Stomach (tissue), 19 donors: ENCODE measurements at places on chromosomes 5 and 9. TPM values are rescaled to one million over a fixed set of nuclear protein-coding genes. Genes with fewer than 3 reads are reported as not detected.

DNA sequence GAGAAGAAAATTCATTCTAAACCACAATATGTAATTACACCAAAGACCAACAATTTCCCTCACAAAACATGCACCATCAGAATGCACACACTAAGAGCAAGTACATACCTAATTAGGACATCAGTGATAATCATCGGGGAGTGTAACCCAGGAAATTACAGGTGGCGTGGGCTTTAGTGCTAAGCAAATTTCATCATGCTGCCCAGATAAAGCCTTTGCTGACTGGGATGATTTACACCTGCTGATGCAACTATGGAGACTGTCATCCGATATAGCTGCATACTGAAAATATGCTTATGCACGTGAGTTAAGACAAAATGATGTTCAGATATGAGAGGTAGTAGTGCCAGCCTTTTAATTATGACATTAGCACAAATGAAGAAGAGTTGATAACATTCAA, 123.2 kb downstream of the DCP2 start:
- peaks cover 42% of the 10 kb centered on the region for H3K36me3 ChIP-seq
- no peak for DNase-seq

GBGT1 gene
- total RNA-seq = 24.5 TPM

- H3K27ac ChIP-seq = no peak overlapping the region
- H3K4me1 ChIP-seq = no peaks in the 10 kb centered on the region
- H3K36me3 ChIP-seq = no peaks in the 10 kb centered on the region
- no peak for DNase-seq
Measured at GRCh38 chr9:72276429-72276828, 88.6 kb downstream of the ZFAND5 start.

RNF208 gene
- total RNA-seq = 18.7 TPM

N4BP3 gene
- total RNA-seq = 3.8 TPM

RASGEF1C gene
- not detected for total RNA-seq

PDLIM4 gene
- 33.9 TPM for total RNA-seq

- no peak overlapping the region for H3K4me3 ChIP-seq
- peaks cover 29% of the 10 kb centered on the region for H3K4me1 ChIP-seq
- H3K27ac ChIP-seq = peak overlapping the region; percentile 77
- H3K36me3 ChIP-seq = no peaks in the 10 kb centered on the region
Measured at GRCh38 chr5:142800776-142801494, 30.8 kb downstream of the ARHGAP26 start.

- H3K27me3 ChIP-seq = no peaks in the 10 kb centered on the region
- DNase-seq = no peak
- no peak overlapping the region for H3K4me3 ChIP-seq
- no peaks in the 10 kb centered on the region for H3K4me1 ChIP-seq
Measured at GRCh38 chr9:121088576-121088975, 13.8 kb downstream of the CNTRL start.

GRCh38 chr9:73116031-73116430, 35.6 kb upstream of the ANXA1 start:
- H3K27me3 ChIP-seq = no peaks in the 10 kb centered on the region
- DNase-seq = no peak
- no peak overlapping the region for H3K4me3 ChIP-seq
- H3K27ac ChIP-seq = no peak overlapping the region

TMEM171 gene
- 59.8 TPM for total RNA-seq

DNA sequence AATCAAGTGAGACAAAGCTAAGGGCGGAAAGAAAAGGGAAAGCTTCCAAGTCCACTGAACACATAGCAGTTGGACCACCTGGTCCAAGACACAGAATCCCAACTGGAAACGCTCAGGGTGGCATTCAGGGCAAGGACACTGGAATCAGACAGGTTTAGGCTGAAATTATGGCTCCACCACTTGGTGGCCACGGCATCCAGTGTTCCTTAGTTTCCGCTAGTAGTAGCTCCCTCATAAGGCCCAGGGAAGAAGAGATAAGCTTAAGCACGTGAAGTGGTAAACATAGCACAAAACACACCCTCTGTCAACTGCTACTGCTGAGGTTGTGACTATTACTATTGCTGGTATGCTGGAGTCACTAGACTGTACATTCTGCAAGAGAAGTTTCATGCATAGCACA, 209.4 kb downstream of the GLIS3 start:
- H3K27me3 ChIP-seq = no peaks in the 10 kb centered on the region
- no peak overlapping the region for H3K4me3 ChIP-seq
- H3K27ac ChIP-seq = no peak overlapping the region
- H3K4me1 ChIP-seq = peaks cover 34% of the 10 kb centered on the region

SYNPO gene
- total RNA-seq = 3.7 TPM

MRPL36 gene
- total RNA-seq = 26.7 TPM

DNA sequence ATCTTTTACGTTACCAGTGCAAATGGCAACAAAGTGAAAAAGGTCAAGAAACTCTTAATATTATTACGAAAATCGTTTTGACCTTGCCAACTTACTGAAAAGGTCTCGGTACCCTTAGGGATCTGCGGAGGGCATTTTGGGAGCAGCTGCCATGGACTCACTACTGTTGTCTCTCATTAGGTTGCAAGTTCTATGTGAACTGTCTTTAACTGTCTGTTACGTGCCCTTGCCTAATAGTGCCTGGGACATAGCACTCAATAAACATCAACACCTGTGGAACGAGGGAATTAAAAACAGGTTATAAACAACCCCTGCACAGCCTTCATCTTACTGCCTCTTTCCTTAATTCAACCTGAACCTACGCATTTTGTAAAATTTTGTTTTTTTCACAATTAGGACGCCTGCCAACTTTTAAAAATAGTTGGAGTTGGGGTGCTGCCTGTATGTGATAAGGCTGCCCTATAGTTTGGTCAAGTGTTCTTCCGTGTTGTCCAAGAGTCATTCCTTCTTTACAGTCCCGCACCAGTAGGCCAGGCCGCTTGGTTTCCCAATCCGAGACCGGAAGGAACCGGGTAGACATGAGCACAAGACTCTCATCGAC, 527 bp upstream of the SREK1 start:
- no peaks in the 10 kb centered on the region for H3K27me3 ChIP-seq
- H3K36me3 ChIP-seq = no peaks in the 10 kb centered on the region
- peak overlapping the region; percentile 100 for H3K27ac ChIP-seq
- peak overlapping the region; percentile 56 for H3K4me3 ChIP-seq

DNA sequence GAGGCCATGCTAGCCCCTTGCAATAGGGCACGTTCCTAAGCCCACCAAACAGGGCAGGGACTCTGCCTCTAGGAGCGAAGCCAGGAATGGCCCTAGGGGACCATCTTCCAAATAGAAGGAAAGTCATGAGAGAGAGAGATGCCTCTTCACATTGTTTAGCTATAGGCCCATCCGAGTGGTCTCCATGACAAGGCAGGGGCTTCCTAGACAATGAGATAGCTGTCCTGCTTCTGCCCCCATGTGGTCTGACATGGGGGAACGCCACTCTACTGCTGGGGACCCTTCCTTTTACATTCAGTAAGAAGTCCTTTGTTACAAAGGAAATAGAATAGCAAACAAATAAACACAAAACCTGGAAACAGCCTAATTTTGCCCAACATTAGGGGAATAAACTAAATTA, 17.9 kb upstream of the KIF4B start:
- H3K27me3 ChIP-seq = peaks cover 6% of the 10 kb centered on the region
- H3K4me1 ChIP-seq = no peaks in the 10 kb centered on the region
- no peaks in the 10 kb centered on the region for H3K36me3 ChIP-seq
- no peak overlapping the region for H3K27ac ChIP-seq

DNA sequence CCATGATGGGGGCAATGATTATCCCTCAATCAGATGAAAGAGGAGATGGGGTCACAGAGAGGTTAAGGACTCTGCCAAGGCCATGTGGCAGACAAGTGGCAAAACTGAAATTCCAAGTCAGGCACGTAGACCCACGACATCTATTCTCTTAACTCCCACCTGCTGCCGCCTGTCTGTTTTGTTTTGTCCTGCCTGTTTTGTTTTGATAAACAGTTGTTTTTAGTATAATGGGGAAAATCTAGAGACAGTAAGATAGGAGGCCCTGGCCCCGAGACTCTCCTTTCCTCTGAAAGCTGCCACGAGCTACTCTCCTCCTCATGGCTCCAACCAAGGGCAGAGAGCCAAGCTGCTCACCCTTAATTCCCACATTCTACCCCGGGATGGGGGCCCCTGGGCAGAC, 4.9 kb downstream of the FSTL4 start:
- H3K27me3 ChIP-seq = peaks cover 33% of the 10 kb centered on the region
- DNase-seq = no peak
- H3K4me3 ChIP-seq = no peak overlapping the region
- no peaks in the 10 kb centered on the region for H3K36me3 ChIP-seq
- no peak overlapping the region for H3K27ac ChIP-seq
- peaks cover 22% of the 10 kb centered on the region for H3K4me1 ChIP-seq

SHROOM1 gene
- total RNA-seq = 33.5 TPM

GRCh38 chr5:142171270-142171669, 62.7 kb downstream of the NDFIP1 start:
- H3K27ac ChIP-seq = no peak overlapping the region
- H3K27me3 ChIP-seq = no peaks in the 10 kb centered on the region
- DNase-seq = no peak
- H3K36me3 ChIP-seq = no peaks in the 10 kb centered on the region
- no peak overlapping the region for H3K4me3 ChIP-seq

GRCh38 chr9:116288658-116289057, 135.1 kb downstream of the PAPPA start:
- H3K27ac ChIP-seq = no peak overlapping the region
- H3K27me3 ChIP-seq = no peaks in the 10 kb centered on the region
- H3K4me1 ChIP-seq = no peaks in the 10 kb centered on the region
- H3K4me3 ChIP-seq = no peak overlapping the region
- no peak for DNase-seq
- H3K36me3 ChIP-seq = no peaks in the 10 kb centered on the region

- H3K4me1 ChIP-seq = peaks cover 51% of the 10 kb centered on the region
- DNase-seq = no peak
- H3K27ac ChIP-seq = peak overlapping the region; percentile 58
- peaks cover 42% of the 10 kb centered on the region for H3K36me3 ChIP-seq
- no peaks in the 10 kb centered on the region for H3K27me3 ChIP-seq
- no peak overlapping the region for H3K4me3 ChIP-seq
Measured at GRCh38 chr5:140570058-140570457, 5.4 kb downstream of the SLC35A4 start.

DNA sequence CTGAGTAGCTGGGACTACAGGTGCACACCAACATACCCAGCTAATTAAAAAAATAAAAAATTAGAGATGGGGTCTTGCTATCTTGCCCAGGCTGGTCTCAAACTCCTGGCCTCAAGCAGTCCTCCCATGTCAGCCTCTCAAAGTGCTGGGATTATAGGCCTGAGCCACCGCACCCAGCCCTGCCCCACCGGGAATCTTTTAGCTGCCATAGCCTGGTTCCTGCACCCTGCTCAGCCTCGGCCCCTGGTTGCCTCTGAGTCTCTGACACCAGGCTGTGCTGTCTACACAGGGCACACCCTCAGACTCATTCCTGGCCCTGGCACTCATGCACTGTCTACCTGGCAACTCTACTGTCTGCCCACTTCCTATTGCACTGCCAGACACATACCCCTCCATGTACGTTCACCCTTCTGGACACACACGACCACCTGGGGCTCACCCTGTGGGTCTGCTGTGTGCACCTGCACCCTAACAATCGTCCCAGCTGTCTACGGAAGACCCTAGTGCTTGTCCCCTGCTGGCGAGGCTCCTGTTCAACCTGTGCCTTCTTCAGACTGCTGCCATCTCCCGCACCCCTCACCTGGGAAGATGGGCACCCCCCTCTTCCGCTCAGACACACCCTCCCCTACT, 1.4 kb downstream of the PROP1 start:
- no peak overlapping the region for H3K27ac ChIP-seq
- H3K4me3 ChIP-seq = no peak overlapping the region
- no peaks in the 10 kb centered on the region for H3K27me3 ChIP-seq
- no peak for DNase-seq
- no peaks in the 10 kb centered on the region for H3K36me3 ChIP-seq

DNA sequence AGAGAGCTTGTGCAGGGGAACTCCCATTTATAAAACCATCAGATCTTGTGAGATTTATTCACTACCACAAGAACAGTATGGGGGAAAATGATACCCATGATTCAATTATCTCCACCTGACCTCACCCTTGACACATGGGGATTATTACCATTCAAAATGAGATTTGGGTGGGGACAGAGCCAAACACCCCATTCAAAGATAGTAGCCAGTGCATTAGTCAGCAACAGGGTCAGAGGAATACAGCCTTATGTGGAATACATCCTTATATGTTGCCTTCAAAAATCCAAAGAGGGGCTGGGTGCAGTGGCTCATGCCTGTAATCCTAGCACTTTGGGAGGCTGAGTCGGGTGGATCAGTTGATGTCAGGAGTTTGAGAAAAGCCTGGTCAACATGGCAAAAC, 563.2 kb downstream of the CCDC171 start:
- H3K4me1 ChIP-seq = no peaks in the 10 kb centered on the region
- no peak for DNase-seq
- H3K36me3 ChIP-seq = no peaks in the 10 kb centered on the region
- no peak overlapping the region for H3K27ac ChIP-seq
- H3K4me3 ChIP-seq = no peak overlapping the region

- H3K4me3 ChIP-seq = no peak overlapping the region
- H3K27me3 ChIP-seq = no peaks in the 10 kb centered on the region
- no peaks in the 10 kb centered on the region for H3K4me1 ChIP-seq
- no peak for DNase-seq
- no peaks in the 10 kb centered on the region for H3K36me3 ChIP-seq
- no peak overlapping the region for H3K27ac ChIP-seq
Measured at GRCh38 chr5:10825897-10826644, 65.0 kb upstream of the DAP start.

SPINK4 gene
- total RNA-seq = not detected

XRCC4 gene
- total RNA-seq = not detected

- H3K4me3 ChIP-seq = no peak overlapping the region
- DNase-seq = no peak
- no peaks in the 10 kb centered on the region for H3K27me3 ChIP-seq
Measured at GRCh38 chr9:84819491-84819991, 150.0 kb downstream of the NTRK2 start.

- H3K27ac ChIP-seq = no peak overlapping the region
- H3K27me3 ChIP-seq = no peaks in the 10 kb centered on the region
- no peak for DNase-seq
Measured at GRCh38 chr5:100464418-100464817, 70.8 kb upstream of the FAM174A start.

- H3K4me3 ChIP-seq = no peak overlapping the region
- H3K4me1 ChIP-seq = no peaks in the 10 kb centered on the region
- H3K27ac ChIP-seq = no peak overlapping the region
- no peak for DNase-seq
- H3K27me3 ChIP-seq = no peaks in the 10 kb centered on the region
Measured at GRCh38 chr9:13386935-13387733, 107.6 kb upstream of the MPDZ start.

DNA sequence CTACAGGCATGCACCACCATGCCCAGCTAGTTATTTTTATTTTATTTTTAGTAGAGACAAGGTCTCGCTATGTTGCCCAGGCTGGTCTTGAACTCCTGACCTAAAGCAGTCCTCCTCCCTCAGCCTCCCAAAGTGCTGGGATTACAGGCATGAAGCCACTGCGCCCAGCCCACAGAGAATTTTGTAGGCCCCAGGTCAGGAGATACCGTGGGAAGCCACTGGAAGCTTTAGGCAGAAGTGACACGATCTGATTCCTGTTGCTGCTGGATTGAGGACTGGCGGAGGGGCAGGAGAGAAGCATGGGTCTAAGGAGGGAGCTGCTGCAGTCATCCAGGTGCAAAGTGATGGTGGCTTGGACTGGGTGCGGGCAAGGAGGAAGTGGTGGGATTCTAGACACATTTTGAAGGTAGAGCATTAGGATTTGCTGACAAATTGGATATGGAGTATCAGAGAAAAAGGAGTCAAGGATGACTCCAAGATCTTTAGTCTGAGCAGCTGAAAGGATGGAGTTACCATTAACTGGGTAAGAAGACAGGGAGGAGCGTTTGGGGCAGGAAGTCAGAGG, 20.7 kb downstream of the TCF7 start:
- H3K36me3 ChIP-seq = peaks cover 66% of the 10 kb centered on the region
- H3K4me1 ChIP-seq = peaks cover 32% of the 10 kb centered on the region
- H3K4me3 ChIP-seq = no peak overlapping the region
- H3K27ac ChIP-seq = no peak overlapping the region
- DNase-seq = no peak
- no peaks in the 10 kb centered on the region for H3K27me3 ChIP-seq
